Inflammatory macrophage (primary cell): ENCODE measurements at places on chromosomes 3 and 15.

GRCh38 chr15:60797444-60798040, 318.6 kb upstream of the ICE2 start:
- DNase-seq: no peak

- DNase-seq: no peak
These were observed 79.1 kb downstream of the RAB11A start for GRCh38 chr15:65948383-65948782.

GRCh38 chr3:152688313-152688712, 146.6 kb upstream of the P2RY1 start:
- no peak for DNase-seq

GRCh38 chr15:86125775-86126174, 46.1 kb downstream of the AGBL1 start:
- DNase-seq: no peak

DNA sequence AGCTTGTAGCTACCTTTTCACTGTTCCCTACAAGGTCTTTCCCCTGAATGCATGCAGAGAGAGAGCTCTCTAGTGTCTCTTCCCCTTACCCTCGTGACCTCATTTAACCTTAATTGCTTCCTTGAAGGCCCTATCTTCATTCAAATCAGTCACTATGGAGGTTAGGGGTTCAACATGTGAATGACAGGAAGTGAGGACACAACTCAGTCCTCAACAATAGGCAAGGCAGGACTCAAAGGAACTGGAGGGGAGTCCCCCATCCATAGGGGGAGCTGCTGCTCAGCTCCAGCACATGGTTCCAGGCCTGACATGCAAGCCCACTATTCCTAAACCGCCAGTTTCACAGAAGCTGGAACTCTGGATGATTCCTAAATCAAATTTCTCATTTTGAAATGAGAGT, 33.8 kb upstream of the GYG1 start:
- DNase-seq: peak; percentile 16

DNA sequence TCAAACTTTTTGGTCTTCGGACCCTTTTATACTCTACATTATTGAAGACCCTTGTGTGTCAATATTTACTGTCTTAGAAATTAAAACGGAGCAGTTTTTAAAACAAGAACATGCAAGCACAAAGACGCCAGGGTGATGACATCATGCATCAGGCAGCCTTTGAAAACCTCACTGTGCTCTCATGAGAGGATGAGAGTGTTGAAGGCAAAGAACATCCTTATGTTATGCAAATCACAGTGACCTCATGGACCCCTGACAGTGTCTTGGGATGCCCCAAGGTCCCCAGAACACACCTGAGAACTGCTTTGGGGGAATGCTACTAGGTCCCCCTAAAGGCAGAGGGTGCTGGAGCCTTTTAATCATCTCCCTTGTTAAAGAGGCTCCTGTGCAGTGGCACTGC, 51.6 kb downstream of the CHDH start:
- no peak for DNase-seq

- peak; percentile 13 for DNase-seq
These were observed 603 bp downstream of the EIF1B start for GRCh38 chr3:40309925-40310695.

- no peak for DNase-seq
These were observed 5.3 kb upstream of the DAPK2 start for GRCh38 chr15:64051407-64052259.

GRCh38 chr3:85364296-85364909, 405.6 kb downstream of the CADM2 start:
- no peak for DNase-seq
